Bronchial epithelial cell (primary cell): ENCODE measurements at places on chromosomes 3 and 15.

GRCh38 chr3:122184591-122184929 lies 1.1 kb downstream of the CASR start:
- DNase-seq, result no peak

- DNase-seq, result no peak
Observed at GRCh38 chr3:187673012-187673411, 2.8 kb upstream of the SST start.

GRCh38 chr3:140199743-140200142 lies 264.8 kb downstream of the CLSTN2 start:
- no peak for DNase-seq

DNA sequence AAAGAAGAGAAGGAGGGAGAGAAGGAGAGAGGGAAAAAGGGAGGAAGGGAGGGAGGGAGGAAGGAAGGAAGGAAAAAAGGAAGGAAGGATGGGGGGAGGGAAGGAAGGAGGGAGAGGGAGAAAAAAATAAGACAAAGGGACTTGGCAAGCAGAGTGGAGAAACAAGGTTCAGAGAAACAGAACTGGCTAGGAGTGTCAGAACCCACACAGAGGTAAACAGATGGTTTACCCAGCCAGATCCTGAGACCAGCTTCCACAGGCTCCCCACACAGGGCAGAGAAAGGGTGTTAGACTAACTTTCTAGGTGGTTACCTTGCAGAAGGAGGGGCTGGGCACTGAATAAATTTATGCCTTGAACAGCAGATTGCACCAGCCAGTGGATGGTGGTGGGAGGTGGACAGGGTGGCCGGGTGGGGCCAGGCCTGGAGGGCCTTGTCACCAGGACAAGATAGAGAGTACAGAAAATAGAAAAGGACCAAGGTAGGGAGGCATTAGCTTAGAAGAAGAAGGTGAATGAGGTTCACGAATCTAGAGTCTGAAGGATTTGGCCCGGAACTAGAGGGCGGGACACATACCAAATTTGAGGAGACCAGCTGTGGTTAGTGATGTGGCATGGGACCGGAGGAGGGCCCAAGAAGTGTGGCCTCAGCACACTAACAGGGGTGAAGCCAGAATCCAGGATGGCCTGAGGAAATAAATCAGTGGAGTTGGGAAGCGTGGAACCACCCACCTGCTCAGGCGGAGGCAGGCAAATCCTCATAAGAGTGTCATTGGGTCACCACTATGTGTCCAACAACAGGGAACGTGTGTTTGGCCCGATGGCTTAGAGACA lies 1.2 kb upstream of the TM4SF1 start:
- no peak for DNase-seq

GRCh38 chr3:141471160-141471559 lies 15.7 kb upstream of the RASA2 start:
- DNase-seq, result no peak

DNA sequence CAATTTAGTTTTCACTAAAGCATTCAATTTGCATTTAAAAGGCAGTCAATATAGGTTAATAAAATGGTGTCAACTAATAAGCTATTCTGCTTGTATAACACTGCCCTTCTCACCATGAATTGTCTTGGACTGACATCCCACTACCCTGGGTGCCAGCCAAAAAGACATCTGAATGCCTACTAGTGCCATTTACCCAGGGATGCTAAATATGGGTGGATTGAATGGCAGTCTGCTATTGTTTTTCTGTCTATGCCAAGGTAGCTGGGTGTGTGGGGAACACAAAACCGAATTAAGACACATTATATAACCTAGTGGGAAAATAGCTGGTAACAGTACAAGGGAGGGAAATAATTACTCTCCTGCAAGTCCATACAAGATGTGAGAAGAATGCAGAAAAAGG lies 240.0 kb upstream of the CFAP20DC start:
- DNase-seq, result peak; percentile 38

DNA sequence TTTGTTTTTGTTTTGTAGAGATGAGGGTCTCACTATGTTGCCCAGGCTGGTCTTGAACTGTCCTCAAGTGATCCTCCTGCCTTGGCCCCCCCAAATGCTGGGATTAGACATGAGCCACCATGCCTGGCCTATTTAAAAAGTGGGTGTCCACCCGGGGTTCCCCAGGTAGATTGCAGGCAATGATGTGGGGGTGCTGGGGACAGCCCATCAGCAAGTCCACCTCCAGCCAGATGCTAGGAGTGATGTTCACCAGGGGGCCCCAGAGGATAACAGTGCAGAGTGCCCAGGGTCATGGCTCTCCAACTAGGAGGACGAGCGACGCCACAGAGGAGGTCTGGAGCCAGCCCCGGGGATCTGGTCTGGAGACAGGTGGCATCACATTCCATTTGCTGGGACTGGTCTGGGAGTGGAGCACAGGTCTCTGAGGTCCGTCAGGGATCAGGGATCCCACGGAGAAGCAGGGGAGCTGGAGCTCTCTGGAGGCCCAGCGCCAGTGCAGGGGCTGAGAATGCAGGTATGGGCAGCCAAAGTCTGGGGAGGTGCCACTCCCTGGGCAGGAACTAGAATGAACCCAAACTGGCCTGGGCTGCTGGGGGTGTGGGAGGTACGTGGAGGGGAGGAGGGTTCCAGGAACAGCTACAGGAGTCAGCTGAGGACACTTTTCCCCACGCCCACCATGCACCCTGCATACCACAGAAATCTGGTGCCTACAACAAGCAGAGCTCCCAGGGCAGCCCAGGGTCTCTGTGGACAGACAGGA lies 51.2 kb upstream of the PCSK6 start:
- DNase-seq, result no peak

DNA sequence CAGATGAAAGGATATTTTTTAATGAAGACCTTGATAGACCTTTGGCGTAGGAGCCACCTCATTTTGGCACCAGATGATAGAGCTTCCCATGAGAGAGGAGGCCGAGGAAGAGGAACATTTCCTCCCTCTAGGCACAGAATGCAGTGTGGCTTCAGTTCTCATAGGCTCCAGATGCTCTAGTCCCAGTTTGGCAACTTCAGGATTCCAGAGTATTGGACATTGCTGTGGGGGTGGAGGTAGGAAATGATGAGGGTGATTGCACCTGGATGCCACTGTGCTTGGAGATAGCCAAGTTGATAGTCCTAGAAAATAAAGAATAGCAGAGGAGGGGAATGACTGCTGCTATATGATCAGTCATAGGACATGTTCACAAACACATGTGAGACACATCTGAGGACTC lies 58.3 kb upstream of the KY start:
- no peak for DNase-seq
